Stimulated activated CD8-positive, alpha-beta memory T cell treated with anti-CD3 and anti-CD28 coated beads, Interleukin-7, amount 100 ng/mL, for 1 hour (primary cell): ENCODE measurements at places on chromosomes 1 and 21.

DNA sequence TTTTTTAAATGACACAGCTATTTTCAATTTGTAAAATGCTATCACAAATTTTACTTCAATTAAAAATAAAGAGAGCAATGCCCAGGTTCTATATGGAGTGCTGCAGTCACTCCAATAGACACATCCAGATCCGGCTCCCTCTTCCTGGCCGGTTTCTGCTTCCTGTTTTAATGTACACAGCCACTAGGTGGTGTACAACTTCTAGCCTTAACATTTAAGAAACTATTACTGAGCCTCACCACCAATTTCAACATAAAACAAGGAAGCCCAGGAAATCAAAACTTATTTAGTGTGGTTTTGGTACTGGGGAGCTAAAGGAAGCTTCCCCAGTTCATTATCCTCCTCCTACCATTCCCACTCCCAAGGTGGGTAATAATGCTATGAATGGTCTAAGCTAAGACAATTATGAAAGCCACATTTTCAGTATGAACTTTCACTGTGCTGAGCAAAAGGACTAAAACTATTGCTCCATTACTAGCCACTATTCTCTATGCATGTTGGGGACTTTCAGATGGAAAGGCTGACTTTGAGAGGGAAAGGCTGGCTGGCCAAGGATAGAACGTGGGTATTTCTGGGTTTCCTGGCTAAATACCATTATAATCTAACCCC, 25.5 kb upstream of the MTMR11 start:
- DNase-seq: no peak

GRCh38 chr1:2083666-2084065, 33.5 kb downstream of the PRKCZ start:
- no peak for DNase-seq

GRCh38 chr1:94907136-94907535, 19.8 kb downstream of the CNN3 start:
- DNase-seq: no peak

DNA sequence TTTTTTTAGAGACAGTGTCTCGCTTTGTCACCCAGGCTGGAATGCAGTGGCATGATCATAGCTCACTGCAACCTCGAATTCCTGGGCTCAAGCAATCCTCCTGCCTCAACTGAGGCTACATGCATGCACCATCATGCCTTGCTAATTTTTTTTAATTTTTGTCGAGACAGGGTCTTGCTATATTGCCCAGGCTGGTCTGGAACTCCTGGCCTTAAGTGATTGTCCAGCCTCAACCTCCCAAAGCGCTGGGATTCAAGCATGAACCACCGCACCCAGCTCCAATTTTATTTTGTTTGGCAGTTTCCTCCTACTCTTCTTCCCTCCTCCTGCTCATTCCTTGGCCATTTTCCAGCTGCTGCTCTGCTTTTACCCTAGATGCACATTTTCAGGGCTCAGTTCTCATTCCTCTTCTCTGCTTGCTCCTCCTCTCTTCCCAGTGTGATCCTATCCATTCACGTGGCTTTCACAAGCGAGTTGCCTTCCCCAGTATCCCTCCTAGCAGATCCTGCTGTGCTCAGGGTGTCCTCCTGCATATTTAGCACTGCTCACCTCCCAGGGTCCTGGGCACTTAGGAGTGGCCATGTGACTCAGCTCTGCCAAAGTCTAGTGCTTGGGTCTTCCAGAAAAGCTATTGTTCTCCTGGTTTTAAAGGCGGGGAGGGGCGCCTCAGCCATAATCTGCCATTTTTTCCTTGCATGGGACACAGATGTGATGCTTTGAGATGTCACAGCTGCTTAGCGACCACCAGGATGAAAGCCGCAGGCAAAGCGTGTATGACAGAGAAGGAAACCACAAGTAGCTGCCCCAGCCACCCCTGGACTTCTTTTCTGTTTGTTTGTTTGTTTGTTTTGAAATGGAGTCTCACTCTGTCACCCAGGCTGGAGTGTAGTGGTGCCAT, 33.7 kb downstream of the PSEN2 start:
- DNase-seq: no peak

- DNase-seq: no peak
Observed at GRCh38 chr1:31959521-31960340, 21.6 kb upstream of the PTP4A2 start.

- no peak for DNase-seq
Observed at GRCh38 chr1:200917291-200917817, 22.7 kb downstream of the INAVA start.

GRCh38 chr1:67619080-67619479, 65.9 kb upstream of the GADD45A start:
- no peak for DNase-seq

DNA sequence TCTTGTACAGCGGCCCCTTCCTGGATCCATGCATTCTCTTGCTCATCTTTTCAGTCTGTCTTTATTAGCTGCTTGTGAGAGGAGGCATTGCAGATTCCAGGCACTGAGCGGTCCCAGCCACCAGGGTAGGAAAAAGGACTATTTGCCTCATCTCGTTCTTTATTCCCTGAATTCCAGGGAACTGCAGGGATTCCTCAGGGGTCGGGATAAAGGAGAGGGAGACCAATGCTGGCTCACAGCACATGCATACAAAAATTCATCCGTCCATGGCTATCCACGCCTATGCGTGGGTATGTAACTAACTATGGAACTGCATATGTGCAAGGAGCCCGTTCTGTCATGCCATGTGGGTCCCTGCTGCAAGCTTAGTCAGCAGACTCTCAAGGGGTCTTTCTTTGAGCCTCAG, 879 bp upstream of the PLPPR5 start:
- DNase-seq: no peak

- no peak for DNase-seq
Observed at GRCh38 chr1:163737261-163737660, 415.5 kb downstream of the NUF2 start.
